ENCODE measurements at places on chromosomes 1 and 21. TPM values are rescaled to one million over a fixed set of nuclear protein-coding genes. Genes with fewer than 3 reads are reported as not detected.

- H3K4me3 ChIP-seq = no peak overlapping the region
- H3K4me1 ChIP-seq = no peaks in the 10 kb centered on the region
- H3K27me3 ChIP-seq = 0 out of 2 replicates have a peak, but pooled peaks cover 3% of the 10 kb centered on the region
- no peaks in the 10 kb centered on the region for H3K36me3 ChIP-seq
- peak; percentile 87 for DNase-seq
Observed at GRCh38 chr1:162878000-162878596, 17.1 kb upstream of the CCDC190 start.

DNA sequence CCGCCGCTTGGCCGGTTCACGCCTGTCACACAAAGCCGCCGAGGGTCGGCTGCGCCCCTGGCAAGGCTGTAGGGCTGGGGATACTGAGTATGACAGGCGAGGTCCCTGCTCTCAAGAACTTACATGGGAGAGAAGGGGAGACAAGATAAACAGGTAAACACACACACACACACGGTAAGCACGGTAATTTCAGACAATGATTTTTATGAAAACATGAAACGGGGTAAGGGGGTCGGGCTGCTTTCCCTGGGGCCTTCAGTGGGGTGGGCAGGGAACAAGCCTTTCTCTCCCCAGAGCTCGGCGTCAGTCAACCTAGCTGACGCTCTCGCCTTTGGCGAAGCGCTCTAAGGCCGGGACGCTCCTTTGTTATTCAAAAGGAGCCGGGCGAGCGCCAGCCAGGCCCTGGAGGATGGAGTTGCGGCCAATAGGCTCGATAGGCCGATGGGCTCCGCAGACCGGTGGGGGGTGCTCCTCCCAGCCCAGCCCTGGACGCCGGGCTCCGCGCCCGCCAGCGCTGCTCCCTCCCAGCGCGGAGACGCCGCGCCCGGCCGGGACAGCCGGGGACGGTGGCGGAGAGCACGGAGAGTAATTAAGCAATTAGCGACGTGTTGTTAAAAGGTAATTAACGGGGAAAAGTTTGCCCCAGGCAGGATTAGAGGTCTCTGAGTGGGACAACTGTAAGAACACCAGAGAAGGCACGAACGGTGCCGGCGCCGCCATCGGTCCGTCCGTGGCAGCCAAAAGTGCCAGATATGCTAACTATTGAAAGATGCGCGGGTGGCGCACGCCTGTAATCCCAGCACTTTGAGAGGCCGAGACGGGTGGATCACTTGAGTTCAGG is 950 bp upstream of the INKA2 start:
- H3K4me3 ChIP-seq = peak overlapping the region; percentile 67
- no peaks in the 10 kb centered on the region for H3K27me3 ChIP-seq
- no peak overlapping the region for H3K27ac ChIP-seq
- peaks cover 30% of the 10 kb centered on the region for H3K4me1 ChIP-seq
- H3K36me3 ChIP-seq = no peaks in the 10 kb centered on the region
- no peak for DNase-seq

GRCh38 chr1:192045131-192045530 is 113.1 kb upstream of the RGS18 start:
- no peaks in the 10 kb centered on the region for H3K4me1 ChIP-seq
- no peak for DNase-seq
- H3K4me3 ChIP-seq = no peak overlapping the region
- H3K27ac ChIP-seq = no peak overlapping the region

DNA sequence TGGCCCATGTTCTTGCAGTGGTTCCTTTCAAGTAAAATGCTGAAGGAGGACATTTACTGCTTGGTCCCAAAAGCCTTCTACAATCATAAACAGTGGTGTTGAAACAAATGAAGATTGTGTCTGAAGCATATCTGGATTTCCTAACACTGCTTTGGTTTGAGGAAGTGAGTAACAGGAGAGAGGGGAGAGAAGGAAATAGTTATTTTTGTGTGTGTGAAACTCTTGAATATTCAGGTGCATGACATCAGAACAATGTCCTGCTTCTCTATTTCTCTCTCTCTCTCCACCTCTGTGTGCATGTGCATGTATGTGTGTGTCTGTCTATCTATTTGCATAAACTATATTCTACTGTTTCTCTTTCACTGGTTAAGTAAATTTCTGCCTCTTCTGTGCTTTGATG is 61.4 kb upstream of the TNFSF18 start:
- DNase-seq = peak; percentile 59
- no peaks in the 10 kb centered on the region for H3K36me3 ChIP-seq
- no peak overlapping the region for H3K4me3 ChIP-seq
- H3K27me3 ChIP-seq = no peaks in the 10 kb centered on the region
- no peak overlapping the region for H3K27ac ChIP-seq
- peaks cover 6% of the 10 kb centered on the region for H3K4me1 ChIP-seq

The ZBTB8A gene
- total RNA-seq = not detected

The GPR161 gene
- total RNA-seq = 1.6 TPM

The CHD5 gene
- total RNA-seq = not detected

Data from Karpas-422 (cell line).